ENCODE measurements at places on chromosomes 12 and 14.

DNA sequence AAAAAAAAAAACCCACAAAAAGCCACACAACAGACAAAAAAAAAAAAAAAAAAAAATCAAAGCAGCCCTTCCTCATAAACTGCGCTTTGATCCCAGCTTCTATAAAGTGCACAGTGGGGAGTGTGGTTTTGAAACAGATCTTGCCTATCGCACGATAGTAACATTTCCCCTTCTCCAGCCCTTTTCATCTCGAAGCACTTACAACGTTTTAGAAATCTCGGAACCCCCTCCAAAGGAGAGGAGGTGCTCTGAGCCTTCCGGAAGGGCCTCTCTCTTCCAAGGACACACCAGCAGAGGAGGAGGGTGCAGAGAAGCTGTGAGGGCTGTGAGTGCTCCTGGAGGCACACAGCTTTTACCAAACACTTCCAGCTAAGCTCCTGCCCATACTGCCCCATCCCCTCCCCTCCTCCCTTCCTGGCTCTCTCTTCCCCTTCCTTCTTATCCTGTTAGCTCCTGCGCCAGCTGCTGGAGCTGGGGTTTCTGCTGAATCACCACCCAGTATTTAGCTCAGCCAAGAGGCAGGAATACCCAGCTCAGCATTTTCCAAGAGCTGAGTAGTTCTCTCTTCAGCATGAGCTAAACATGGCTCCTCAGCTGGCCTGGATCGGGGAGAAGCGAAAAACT, 28.4 kb downstream of the SLC7A8 start:
- no peak for DNase-seq

- no peak for DNase-seq
These were observed 35.8 kb downstream of the ATP2A2 start for GRCh38 chr12:110316861-110317260.

DNA sequence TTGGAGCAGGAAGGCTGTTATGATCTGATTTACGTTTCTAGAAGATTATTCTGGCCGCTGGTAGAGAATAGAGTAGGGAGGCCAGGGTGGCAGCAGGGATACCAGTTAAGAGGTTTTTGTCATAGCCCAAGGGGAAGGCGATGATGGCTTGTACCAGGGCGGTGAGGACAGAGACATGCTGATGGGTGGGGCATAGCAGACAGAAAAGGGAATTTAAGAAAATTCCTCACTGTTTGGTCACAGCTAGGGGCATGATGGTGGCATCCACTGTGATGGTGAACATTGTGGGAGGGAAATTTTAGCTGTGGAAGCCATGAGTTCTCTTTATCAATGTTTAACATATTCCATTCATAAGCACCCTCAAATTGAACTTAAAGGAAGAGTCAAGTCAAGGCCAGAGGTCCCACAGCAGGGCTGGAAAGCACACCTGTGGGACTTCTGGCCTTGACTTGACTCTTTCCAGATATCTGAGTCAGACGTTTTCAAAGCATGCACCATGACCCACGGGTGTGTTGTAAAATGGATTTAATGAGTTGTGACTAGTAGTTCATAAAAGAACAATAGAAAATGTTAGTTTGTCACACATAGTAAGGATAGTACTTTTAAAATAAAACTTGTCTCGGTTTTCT, 134.6 kb downstream of the CHST11 start:
- no peak for DNase-seq

DNA sequence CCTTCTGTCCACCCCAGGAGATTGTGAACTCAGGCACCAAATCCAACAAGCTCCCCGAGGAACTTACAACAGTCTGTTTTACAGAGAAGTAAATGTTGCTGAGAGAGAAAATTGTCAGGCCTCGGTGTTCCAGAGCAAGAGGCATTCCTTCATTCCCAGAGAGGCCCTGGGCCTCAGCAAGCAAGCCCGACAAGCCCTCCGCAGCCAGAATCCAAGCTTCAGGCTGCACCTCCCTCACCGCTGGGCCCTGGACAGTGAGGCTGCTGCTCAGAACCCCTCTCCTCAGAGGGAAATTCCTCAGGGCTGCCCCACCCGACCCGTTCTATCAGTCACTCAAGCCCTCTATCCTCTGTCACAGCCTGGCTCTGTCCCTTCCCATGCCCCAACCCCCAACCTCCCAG, 56.4 kb downstream of the ZFP36L1 start:
- no peak for DNase-seq

GRCh38 chr12:54759751-54760150, 94.6 kb upstream of the MUCL1 start:
- peak; percentile 43 for DNase-seq

GRCh38 chr12:89085421-89085820, 266.9 kb downstream of the DUSP6 start:
- DNase-seq = no peak

GRCh38 chr12:12839873-12840579, 26.9 kb downstream of the DDX47 start:
- no peak for DNase-seq

GRCh38 chr14:22432348-22432976, 156.6 kb downstream of the DAD1 start:
- no peak for DNase-seq

- no peak for DNase-seq
These were observed 3.4 kb downstream of the PLEKHG3 start for GRCh38 chr14:64707661-64708060.

DNA sequence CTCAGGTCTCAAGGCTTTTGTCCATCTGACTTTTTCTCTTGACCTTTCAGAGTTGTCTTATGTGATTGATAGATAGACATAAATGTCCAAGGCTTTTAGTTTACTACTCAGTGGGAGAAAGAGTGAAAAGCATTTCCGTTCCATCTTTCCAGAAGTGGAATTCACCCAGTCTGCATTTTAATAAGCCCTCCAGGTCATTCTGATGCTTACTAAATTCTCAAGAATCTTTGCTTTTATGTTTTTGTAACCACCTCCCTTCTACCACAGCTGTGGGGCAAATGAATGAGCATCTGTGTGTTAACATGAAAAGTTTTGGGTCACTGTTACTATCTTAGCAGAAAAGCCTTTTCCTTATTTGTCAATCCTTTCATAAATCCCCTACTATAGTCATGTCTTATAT, 251.4 kb downstream of the LRIG3 start:
- no peak for DNase-seq

DNA sequence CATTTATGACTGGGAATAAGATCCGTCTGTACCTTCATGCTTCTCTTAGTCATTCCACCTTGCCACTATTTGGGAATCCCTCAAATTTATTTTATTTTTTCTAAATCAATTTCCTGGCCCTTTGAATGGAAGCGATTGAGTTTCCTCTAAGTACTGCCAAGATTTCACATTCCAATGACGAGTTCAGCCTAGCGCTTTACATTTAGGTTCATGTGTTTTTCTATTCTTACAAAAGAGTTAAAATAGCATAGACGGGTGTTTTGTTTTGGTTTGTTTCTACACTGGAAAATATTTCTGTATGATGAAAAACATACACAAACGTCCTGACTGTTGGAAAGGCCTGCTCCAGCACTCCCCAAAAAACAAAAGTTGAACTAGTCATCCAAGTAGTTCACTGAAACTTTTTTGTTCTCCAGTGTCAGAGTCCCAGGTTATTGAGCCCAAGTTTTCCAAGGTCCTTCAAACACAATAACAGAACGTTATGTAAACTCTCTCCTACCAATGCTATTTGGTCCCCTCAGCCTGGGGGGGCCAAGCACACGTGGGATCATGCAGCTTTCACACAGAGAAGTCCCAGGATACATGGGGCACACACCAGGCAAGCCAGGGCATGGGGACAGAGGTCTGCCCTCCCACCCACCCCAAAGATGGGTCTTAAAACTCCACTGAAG, 74.8 kb upstream of the FOXN3 start:
- no peak for DNase-seq

DNA sequence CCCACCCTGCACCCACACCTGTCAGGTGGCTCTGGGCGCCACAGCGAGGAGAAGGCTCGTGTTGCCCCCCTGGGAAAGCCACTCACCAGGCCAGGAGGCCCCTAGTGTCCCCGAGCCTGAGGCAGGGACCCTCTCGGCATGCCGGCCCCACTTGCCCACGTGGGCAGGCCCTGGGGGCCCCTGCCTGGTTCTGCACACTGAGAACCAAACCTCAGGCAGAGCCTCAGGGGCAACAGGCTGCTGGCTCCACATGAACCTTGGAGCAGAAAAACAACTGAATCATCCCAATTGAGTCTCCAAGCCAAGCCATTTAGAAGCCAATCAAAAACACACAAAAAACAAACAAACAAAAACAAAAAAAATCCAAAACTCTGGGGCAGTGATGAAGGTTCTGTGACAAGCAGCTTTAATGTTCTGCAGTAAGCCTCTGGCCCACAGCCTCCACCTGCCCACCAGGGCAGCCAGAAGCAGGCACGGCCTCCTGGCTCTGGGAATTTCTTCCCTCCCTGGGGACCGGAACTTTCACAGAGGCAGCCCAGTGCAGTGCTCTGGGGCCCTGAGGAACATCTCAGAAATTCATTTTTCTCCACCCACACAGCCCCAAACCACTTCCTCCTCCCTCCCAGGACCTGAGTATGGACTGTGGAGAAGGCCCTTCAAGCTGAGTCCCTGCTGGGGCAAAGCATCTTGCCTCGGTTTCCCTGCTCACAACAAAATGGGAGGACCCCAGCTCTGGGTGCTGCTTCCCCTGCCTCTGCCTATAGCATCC, 90.2 kb downstream of the CHGA start:
- DNase-seq = no peak

DNA sequence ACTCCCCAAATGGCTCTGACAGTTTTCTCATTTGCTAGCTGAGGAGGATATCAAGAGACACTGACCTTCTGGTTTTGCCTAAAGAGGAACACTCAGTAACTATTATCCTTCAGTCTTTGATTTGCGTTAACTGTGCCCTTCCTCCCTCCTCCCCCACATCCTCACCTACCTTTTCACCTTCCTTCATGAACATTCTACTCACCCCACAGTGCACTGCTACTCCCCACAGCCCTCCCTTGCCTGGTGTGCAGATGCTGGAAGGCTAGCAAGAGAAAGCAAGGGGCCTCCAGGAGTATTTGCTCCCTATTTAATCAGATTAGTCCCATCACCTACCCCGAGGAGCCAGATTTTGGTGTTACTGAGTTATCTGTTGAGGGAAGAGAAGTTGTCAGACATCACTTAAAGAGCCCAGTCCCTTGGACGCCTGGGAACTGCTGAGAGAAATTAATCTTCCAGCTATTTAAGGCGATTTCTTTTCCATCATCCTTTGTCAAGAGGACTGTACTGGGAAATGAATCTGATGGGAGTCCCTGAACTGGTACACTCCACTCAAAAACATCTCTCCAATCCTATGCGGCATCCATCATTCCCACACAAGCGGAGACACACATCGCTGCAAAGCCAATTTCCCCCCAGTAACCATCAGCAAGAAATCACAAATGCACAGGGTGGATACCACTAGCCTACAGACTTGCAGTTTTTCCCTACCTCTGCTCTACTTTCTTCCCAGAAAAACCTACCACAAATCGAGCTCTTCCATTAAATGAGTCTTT, 11.5 kb downstream of the PSMB5 start:
- no peak for DNase-seq

All from NCI-H748 treated with DMSO at 0.1 percent for 48 hours (cell line).